ENCODE measurements at places on chromosomes 12 and 14.

- DNase-seq = no peak
These were observed 14.3 kb downstream of the PTCSC3 start for GRCh38 chr14:36162267-36162666.

DNA sequence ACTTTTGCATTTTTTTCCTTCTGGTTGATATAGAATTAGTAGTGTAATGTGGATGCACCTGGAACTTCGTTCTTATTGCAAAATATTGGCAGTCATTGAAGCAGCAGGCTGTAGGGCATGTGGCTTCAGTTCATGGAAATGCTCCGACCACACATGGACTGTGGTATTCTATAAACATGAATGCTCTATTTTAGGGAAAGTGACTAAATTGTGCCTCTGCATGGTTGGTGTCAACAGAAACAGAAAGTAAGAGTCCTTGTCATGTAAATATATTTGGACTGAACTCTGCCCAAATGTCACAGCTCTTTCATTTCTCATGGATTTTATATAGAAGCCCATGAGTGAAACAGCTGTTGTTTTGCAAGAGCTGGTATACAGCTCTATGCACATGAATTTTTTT, 917.0 kb downstream of the LRFN5 start:
- no peak for DNase-seq

- DNase-seq = peak; percentile 85
These were observed 127.6 kb upstream of the NCOR2 start for GRCh38 chr12:124694846-124695497.

GRCh38 chr12:26869908-26870459, 37.0 kb upstream of the ITPR2 start:
- DNase-seq = no peak

DNA sequence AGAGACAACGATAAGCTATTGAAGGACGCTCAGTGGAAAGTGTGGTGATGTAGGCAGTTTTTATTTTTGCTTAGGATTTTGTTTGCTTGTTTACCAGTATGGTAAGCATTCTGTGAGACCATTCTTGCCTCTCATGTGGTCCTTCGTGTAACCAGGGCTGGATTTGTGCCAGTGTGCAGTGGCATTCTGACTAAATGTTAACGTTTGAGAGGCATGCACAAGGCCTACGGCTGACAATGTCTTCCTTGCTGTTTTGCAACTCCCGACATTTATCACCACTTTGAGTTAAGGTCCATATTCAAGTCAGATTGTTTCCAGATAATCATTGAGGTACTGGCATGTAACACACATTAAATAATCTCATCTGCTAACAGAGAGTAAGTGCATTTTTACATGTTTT, 102.3 kb upstream of the BCAT1 start:
- no peak for DNase-seq

- no peak for DNase-seq
These were observed 42.1 kb downstream of the KDM2B start for GRCh38 chr12:121538699-121539061.

GRCh38 chr12:73902260-73902659, 635.4 kb upstream of the ATXN7L3B start:
- DNase-seq = no peak

DNA sequence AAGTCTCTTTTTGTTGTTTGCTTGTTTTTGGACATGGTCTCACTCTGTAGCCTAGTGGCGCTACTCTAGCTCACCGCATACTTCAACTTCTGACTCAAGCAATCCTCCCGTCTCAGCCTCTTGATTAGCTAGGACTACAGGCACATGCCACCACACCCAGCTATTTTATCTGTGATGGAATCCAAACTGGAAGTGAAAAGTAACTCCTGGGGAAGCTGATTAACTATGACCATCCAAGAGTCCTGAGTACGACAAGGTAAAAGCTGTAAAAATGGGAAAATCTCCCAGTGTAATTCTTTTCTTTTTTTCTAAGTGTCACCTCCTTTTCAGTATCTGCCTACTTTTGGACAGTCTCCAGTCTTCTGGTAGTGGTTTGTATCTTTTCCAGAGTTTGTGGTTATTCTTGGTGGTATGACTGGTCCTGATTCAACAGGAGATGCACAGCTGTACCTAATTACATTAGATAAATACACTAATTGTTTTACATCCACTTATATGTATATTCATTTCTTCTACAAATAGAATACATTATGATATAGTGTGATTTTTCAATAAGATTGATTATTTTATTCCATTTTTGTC, 97.8 kb downstream of the SLC6A15 start:
- no peak for DNase-seq

GRCh38 chr12:54191550-54192022, 2.8 kb upstream of the SMUG1 start:
- DNase-seq = peak; percentile 88

DNA sequence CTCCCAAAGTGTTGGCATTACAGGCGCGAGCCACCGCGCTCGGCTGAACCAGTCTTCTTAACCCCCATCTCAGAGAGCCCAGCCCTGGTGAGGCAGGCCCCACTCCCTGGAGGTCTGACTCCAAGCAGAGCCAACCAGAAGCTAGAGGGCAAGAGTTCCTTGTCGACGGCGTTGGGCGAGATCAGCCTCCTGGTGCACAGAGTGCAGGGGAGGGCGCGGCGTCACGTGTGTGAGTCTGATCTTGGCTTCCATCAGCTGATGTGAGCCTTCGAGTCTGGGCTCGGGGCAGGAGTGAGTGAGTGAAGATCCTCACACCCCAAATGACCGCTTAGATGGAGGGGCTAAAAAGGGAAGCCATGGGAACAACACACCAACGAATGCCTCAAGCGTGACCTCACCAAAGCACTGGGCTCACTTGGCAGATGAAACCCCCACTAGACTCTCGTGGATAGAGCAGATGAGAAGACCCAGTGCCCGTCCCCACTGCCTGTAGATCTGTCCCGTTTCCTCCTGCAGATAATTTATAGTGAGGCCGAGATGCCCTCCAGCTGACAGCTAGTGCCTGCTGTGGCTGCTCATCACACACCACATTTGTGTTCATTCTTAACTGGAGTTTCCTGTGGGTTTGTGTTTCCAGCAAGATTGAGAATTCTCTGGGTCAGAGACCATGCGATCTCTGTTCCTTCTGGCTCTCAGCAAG, 28.6 kb upstream of the ADGRD1 start:
- no peak for DNase-seq

- DNase-seq = peak; percentile 39
These were observed 2.2 kb downstream of the SSTR1 start for GRCh38 chr14:38209572-38210557.

- peak; percentile 38 for DNase-seq
These were observed at the start of gene HCAR1 for GRCh38 chr12:122730215-122731014. TSS of gene HCAR1 (minus strand) at chr12:122730844. CDS start at chr12:122730339, 505 bp downstream.

DNA sequence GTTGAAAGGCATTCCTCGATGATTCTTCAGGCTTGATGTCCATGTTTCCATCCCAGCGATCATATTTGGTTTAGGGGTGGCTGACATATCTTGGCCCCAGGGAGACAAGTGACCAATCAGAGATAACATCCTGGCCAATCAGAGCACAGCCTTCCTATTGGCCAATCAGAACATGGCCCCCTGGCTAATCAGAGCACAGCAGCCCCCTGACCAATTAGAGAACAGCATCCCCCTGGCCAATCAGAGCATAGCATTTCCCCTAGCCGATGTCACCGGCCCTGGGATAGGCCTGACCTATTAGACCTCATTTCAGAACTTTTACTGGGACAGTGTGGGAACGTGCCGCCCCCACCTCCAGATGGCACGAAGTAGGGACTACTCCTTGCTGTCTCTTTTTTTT, 182.2 kb downstream of the AACS start:
- no peak for DNase-seq

GRCh38 chr12:71108355-71108754, 49.4 kb downstream of the TSPAN8 start:
- DNase-seq = no peak

DNA sequence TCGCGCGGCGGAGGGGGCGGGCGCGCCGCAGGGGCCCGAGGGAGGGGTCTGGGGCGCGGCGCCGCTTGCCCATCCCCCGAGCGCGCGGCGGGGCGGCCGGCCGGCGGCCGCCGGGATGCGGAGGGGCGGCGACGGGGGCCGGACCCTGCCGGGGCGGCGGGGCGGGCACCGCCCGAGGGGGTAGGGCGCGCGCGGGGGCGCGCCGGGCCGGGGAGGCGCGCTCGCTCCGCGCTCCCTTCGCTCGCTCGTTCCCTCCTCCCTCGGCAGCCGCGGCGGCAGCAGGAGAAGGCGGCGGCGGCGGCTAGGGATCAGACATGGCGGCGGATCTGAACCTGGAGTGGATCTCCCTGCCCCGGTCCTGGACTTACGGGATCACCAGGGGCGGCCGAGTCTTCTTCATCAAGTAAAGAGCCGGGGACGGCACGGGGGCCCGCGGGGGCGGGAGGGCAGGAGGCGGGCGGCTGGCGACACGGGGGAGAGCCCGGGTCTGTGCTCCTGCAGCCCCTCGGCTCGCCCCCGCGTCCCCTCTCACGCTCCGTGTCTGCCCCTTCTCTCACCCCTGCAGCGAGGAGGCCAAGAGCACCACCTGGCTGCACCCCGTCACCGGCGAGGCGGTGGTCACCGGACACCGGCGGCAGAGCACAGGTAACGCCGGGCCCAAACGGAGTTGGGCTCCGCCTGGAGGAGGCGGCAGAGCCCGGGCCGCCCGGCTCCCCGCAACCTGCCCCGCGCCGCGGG, at the start of gene PLEKHA5:
Gene PLEKHA5, plus strand, starts transcription at position 248 of the 738 bp plus-strand sequence. Its CDS starts 67 bp downstream, at position 315.
- peak; percentile 63 for DNase-seq

DNA sequence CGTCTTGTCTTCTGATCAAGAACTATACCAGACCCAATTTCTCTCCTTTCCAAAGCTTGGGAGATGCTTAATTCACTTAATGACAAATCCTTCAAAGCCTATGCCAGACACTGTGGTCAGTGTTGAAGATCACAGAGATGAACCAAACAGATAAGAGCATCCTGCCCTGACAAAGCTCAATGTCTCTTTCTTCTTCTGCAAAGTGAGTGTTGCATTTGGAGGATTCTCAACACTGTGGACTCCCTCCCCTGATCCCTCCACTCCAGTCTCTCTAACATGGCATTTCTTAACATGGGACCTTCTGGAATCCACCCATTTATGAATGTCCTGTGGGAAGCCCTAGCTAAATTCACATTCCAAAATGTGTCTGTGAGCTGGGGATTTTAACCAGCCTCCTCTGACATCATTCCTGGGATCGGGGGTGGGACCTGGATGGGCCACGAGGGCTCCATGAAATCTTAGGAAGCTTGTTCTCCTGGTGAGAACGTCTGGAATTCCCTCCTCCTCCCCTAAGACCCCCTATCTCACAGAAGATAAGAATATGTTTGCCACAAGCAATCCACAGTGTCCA, 20.3 kb downstream of the SYNE3 start:
- DNase-seq = no peak

DNA sequence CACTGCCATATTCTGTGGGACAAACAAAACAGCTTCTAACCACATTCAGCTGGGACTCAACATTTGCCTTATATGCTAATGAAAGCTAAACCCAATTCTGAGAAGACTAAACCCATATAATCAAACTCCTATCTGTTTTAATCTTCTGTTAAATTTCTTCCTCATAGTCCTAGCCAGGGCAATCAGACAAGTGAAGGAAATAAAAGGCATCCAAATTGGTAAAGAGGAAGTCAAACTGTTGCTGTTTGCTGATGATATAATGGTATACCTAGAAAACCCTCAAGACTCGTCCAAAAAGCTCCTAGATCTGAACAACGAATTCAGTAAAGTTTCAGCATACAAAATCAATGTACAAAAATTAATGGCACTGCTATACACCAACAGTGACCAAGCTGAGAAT, 157.1 kb downstream of the PHLDA1 start:
- DNase-seq = no peak

- no peak for DNase-seq
These were observed 17.3 kb downstream of the KCNA5 start for GRCh38 chr12:5060958-5061357.

DNA sequence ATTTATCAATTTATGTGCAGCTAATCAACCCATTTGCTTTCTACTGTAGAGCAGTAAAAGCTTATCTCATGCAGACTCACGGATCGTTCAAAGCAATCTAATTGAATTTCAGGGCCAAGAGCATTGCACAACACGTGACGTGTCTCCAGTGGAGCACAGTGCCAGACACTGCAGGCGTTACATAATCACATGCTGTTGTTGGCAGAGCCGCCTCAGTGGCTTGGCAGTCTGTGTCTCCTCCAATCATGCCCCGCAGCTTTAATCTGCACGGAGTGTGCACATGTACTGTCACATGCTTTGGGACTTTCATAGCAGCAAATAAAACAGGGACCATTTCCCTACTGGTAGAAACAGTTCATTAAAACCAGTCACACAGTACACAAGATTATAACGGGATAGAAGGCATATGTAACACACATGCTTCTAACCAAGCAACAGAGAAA, 309.3 kb downstream of the ITPR2 start:
- peak; percentile 98 for DNase-seq

DNA sequence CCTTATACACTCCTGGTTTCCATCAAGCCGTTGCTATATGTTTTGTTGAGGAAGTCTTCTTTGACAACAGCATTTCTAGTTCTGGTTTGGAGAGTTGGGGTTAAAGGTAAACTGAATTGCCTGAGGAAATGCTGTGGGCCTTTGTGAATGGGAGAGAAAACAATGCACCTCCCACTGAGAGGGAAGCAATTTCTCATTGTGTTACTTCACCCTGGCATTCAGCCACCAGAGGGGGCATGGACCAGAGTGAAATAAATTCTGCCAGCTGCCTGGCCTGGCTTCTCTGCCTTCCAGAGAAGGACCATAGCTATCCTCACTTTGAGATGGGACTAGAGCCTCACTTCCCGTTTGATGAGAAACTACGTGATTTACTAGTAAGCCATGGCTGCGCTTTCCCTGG, 475.3 kb downstream of the EGLN3 start:
- DNase-seq = peak; percentile 57

DNA sequence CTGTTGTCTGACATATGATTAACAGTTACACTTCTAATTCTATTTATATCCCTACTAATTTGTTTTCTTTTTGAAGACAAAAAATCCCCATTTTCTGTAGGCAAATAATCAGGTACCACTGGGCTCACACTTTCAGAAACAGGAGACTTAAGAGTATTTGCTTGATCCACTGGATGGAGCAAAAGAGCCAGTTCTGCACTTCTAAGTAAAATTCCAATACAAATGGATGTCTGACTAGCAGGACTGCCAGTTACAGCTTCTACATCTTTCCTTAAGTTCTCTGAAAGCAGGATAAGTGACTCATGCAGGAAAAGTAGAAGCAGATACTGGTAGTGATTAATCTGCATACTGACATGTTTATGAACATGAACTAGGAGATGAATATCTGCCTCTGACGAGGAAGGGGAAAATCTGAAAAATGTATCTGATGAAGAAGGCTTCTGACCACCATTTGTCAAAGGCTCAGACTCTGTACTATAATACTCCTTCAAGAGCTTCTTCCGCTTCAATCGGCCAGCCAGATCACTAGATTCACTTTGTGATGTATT, 73.8 kb upstream of the ANKS1B start:
- DNase-seq = peak; percentile 90

All from cardiac fibroblast (primary cell).